ENCODE measurements at places on chromosomes 1 and 21. TPM values are rescaled to one million over a fixed set of nuclear protein-coding genes. Genes with fewer than 3 reads are reported as not detected.
A peak's percentile ranks its signal among the peaks of the same experiment; 100 is the strongest.

The CNST gene
- 36.3 TPM for total RNA-seq

The S100A8 gene
- total RNA-seq: 38.4 TPM

DNA sequence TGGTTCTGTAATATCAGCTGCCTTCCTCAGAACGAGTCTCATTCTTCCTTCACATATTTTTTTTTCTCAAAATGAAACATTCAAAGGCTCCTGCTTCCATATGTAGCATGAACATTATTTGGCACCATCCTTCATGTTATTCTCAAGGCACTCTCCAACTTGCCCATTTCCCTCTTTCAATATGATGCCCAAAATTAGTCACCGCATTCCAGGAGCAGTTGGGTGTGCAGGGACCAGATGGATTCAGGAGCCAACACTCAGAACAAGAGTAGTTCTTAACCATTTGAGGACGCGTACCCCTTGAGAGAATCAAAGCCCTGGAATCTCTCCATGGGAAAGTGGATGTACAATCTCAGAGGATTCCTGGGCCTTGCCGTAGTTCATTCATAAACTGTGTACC, 50.3 kb downstream of the KCNK1 start:
- no peak for DNase-seq

- peak; percentile 64 for DNase-seq
Measured at GRCh38 chr1:17437580-17438317, 1.7 kb downstream of the RCC2 start.

DNA sequence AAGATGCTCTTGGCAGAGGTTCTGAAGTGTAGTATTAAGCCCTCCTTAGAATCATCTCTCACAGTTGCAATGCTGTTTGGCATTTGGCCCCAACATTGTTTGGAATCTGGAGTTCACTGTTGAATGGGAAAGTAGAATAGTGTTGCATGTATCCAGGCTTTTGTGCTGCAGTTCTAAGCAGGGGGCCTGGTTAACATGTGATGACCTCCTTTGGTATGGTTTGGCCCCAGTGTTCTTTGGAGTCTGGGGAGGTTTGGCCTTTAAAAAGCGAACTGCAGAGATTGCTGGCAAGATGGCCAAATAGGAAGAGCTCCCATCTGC, 61.8 kb upstream of the PLD5 start:
- no peak for DNase-seq

Data from liver (tissue), 10 donors.